Inflammatory macrophage treated with lipopolysaccharide for 1 hour (primary cell): ENCODE measurements at places on chromosomes 13 and 19.

- DNase-seq = no peak
Observed at GRCh38 chr19:34229721-34230120, 24.6 kb upstream of the GARRE1 start.

DNA sequence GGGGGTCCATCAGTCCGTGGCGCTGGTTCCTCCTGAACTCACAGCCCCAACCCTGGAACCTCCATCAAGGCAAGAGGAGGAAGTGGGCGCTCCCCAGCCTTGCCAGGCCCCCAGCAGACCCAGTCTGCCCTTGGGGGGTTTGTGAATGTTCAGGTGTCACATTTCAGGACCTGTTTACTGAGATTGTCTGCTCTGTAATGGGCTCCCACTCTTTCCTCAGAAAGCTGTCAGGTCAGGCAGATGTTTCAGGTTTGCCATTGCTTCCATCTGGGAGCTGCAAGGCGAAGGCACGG lies 29.4 kb downstream of the TSSK6 start:
- DNase-seq = no peak

DNA sequence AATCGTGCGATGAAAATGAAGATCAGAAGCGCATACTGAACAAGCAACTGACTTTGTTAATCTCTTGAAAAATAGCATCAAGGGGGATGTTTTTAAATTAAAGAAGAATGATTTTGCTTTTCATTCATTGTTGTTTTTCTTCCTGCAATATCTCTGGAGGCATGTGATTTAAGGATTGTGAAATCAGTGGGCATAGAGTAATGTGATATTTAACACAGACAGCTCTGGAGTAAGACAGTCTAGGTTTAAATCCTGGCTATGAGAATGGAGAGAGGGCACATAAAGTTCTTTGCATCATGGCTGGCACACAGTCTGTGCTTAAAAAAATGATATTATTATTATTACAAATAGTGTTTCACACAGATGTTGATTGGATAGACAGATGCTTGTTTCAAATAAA lies 243.1 kb upstream of the NBEA start:
- DNase-seq = no peak

- DNase-seq = no peak
Observed at GRCh38 chr13:20465218-20465879, 60.3 kb downstream of the CRYL1 start.

- no peak for DNase-seq
Observed at GRCh38 chr13:73417012-73417615, 358.3 kb downstream of the KLF5 start.

DNA sequence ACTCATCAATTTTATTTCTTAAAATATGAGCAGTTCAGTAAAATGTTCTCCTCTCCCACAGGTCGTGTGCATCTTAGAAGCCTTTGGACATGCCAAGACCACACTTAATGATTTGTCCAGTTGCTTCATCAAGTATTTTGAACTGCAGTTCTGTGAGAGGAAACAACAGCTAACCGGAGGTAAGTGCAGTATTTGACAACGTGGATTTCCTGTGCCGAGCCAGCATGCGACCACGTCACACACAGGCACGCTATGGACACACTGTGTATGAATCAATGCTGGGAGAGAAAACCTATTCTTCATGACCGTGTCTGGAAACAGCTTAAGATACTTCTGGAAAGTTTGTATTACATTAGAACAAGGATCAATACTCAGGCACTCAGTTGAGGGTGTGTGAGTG lies 268.5 kb downstream of the MYO16 start:
- DNase-seq = no peak

GRCh38 chr13:64420181-64420580 lies 2810.0 kb downstream of the PCDH9 start:
- DNase-seq = no peak

DNA sequence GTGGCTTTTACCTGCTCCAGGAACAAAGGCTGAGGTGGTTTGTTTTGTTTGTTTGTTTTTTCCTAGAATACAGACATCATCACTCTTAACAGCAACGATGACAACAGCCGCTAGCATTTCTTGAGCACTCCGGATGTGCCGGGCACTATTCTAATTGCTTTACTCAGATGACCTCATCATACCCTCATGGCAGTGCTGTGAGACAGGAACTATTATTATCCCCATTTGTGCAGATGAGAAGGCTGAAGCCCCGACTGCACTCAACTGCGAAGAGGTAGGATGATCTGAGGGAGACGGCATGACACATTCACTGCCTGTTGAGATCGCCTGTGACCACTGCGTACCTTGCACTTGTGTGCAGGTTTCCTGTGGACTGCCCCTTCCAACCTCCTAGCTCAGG lies 66.5 kb downstream of the CCDC70 start:
- no peak for DNase-seq

DNA sequence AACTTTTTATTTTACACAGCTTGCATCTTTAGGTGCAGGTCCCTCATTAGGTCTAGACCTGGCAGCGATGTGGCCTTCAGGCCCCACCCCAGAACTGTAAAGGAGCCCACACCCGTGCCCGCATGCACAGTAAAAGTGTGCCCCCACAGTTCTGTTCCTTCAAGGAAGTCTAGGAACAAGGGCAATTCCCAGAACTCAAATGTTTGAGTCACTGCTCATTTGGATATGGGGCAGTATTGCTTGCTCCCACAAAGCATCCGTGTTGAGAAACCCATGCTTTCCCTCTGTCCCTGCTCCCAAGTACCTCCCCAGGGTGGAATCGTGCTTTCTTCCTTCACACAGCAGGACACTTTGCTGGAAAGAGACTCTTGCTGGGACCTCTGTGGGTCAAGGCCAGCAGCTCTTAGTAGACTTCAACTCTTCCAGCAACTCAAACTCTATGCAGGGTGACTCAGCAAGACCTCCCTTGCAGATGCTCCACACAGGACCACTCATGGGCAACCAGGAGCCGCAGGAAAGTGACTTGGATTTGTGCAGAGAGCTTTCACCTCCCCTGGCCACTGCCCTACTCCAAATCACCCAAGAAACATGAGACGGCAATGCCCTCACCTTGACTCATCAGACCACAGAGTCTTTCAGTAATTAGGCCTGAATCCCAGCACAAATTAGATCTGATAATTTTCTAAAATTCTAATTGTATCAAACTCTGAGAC lies 12.3 kb downstream of the SLC7A1 start:
- DNase-seq = no peak

GRCh38 chr13:80510686-80511085 lies 169.8 kb upstream of the SPRY2 start:
- no peak for DNase-seq

- DNase-seq = no peak
Observed at GRCh38 chr13:32073180-32073864, 41.7 kb downstream of the FRY start.

- DNase-seq = no peak
Observed at GRCh38 chr19:33048806-33049676, 15.6 kb downstream of the RHPN2 start.

GRCh38 chr19:17767559-17767958 lies 16.3 kb downstream of the FCHO1 start:
- no peak for DNase-seq

- no peak for DNase-seq
Observed at GRCh38 chr13:31001647-31002046, 69.2 kb downstream of the TEX26 start.

- no peak for DNase-seq
Observed at GRCh38 chr13:113856716-113857065, 7.2 kb downstream of the GAS6 start.

DNA sequence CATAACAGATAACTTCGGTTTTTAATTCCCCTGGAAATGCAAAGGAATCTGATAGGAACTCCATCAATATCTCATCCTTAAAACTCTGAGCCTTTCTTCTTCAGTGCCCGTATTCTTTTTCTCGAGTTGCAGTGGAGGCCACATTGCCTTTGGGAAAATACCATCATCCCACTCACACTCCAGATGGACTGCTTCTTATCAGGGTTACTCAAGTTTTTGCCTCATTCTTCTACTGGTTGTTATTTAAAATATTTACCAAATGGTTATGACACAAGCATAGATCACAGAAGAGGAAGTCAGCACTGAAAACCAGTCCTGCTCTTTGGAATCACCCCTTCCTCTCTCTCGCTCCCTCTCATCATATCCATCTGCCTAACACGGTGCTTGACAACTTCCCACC lies 1020.5 kb upstream of the SLC10A2 start:
- DNase-seq = no peak

GRCh38 chr13:63085851-63086250 lies 1670.2 kb upstream of the PCDH20 start:
- no peak for DNase-seq

DNA sequence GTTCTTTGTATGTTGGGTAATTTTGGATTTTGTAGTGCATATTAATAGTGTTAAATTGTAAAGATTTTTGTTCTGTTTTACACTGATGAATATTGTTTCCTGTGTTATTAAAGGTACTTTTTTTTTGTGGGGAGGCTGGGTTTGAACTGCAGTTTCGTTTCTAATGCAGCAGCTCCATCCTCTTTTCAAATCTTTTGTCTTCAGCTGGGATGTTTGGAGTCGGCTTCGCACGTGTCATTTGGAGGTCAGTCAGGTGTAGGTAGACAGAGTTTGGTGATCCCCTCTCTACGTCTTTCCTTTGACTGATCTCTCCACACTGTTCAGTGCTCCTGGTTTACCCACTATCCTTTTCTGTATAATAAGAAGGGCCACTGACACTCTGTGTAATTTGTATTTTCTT lies 30.3 kb downstream of the TDRD3 start:
- DNase-seq = no peak

DNA sequence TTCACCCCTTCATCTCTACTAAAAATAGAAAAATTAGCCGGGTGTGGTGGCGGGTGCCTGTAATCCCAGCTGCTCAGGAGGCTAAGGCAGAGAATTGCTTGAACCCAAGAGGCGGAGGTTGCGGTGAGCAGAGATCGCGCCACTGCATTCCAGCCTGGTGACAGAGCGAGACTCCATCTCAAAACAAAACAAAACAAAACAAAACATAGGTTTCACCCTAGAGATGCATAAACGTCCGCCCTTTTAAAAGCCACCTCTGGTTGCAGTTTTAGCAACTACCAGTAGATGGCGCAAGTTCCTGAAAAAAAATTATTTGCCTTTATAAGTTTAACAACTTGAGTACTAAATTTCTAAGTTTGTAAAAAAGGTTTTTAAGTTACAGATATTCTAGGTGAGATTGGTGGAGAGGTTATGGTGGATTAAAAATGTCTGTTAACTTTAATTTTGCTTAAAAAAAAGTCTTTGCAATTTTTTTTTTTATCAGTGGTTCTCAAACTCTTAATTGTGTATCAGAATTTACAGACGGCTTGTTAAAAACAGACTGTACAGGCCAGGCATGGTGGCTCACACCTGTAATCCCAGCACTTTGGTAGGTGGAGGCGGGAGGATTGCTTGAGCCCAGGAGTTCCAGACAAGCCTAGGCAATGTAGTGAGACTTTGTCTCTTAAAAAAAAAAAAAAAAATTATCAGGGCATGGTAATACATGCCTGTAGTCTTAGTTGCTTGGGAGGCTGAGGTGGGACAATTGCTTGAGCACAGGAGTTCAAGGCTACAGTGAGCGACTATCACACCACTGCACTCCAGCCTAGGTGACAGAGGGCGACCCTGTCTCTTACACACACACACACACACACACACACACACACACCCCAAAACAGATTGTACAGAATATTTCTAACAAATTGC lies 42.1 kb downstream of the NAA16 start:
- DNase-seq = peak; percentile 91

DNA sequence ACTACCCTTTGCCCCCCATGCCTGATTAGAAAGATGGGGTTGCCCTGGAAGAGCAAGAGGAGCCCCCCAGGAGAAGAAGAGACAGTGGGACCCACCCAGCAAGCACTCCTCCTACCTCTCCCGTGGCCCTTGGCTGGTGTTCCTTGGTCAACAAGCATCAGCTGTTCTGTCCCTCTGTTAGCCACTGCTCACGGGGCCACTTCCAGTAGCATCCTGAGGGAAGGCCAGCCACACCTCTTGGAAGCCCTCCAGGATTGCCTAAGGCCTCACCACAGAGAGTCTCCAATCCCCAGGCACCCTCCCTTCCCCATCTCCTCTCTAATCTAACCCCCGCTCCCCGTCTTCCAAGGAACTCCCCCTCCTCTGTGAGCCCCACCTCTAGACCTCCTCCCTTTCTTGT lies 15.1 kb upstream of the DPP9 start:
- no peak for DNase-seq

DNA sequence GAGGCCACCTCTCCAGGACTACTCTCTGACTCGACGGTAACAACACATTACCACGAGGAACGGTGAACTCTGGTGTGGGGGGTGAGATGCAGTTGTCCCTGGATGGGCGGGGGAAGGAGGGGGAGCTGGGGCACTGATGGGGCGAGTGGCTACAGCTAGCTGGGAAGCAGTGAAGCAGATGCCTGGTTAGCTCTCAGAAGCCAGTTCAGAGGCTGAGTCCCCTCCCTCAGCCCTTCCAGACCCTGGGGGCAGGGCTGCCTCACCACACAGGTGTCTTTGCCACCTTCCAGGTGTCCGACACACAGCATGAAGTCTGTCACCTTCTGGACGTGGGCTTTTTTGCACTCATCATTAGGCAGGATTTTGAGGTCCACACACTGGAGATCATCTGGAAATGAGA lies 4.0 kb downstream of the KLK1 start:
- no peak for DNase-seq

- DNase-seq = no peak
Observed at GRCh38 chr19:46239193-46240024, 9.9 kb downstream of the IGFL1 start.

DNA sequence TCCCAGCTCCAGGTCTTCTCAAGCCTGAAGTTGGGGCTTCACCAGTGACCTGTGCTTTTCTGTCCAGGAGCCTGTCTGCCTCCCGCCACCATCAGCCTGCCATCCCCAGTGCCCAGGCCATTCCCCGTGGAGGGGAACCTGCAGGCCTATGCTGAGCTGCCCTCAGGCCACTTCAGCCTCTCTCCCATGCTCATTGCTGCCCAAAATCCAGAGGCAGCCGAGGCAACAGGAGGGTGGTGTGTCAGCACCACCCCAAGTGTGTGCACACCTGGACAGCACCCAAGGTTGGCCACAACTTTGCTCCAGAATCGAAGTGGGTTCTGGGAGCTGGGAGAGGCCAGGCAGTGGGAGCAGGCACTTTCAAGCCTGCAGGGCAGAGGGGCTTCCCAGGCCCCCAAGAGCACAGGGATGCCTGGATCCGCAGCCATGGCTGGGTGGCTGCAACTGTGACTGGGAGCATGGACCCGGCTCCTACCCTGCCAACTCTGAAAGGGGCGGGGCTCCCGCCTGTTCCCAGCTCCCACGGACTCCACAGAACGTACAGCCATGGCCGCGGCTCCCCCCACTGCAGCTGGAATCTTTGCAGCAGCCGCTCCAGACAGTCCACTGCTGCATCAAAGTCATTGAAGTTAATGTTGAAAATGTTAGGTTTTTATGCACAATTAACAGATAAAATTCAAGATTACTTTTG lies 1747.0 kb downstream of the OLFM4 start:
- no peak for DNase-seq
